ENCODE measurements at places on chromosomes 1 and 21.

GRCh38 chr1:242534753-242535152 lies 10.3 kb upstream of the PLD5 start:
- no peak for DNase-seq

GRCh38 chr1:38121231-38121680 lies 74.7 kb upstream of the POU3F1 start:
- no peak for DNase-seq

DNA sequence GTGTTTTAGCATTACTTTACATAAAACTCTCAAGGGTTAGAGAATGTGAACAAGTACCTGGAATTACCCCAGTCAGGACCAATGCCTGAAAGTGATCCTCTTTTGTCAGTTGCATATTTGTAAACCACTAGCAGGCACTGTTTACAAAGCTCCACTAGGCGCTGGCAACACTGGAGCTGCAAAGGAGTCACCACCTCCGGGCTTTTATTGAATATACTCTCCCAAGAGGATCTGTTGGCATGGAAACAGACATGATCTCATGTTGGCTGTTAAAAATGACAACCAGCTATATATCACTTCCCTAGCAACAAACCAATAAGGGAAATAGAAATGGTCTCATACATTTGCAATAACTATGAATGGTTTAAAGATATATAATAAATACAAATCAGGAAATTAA lies 116.0 kb downstream of the TTLL7 start:
- DNase-seq, result peak; percentile 20

- DNase-seq, result peak; percentile 57
These were observed 173.0 kb downstream of the GABPA start for GRCh38 chr21:25907573-25908275.

GRCh38 chr1:117753652-117754051 lies 147.8 kb downstream of the TENT5C start:
- peak; percentile 18 for DNase-seq

DNA sequence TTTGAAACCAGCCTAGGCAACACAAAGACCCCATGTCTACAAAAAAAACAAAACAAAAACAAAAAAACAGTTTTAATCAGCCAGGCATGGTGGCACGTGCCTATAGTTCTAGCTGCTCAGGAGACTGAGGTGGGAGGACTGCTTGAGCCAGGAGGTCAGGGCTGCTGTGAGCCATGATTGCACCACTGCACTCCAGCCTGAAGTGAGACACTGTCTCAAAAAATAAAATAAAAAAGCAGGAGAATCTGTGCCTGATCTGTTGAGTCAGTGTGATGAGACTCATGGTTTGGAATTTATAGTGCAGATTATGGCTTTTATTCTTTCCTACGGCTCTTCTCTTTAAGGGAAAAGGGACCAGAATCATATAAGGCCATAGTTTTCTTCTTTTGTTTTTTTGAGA lies 16.5 kb downstream of the TRIT1 start:
- peak; percentile 51 for DNase-seq

DNA sequence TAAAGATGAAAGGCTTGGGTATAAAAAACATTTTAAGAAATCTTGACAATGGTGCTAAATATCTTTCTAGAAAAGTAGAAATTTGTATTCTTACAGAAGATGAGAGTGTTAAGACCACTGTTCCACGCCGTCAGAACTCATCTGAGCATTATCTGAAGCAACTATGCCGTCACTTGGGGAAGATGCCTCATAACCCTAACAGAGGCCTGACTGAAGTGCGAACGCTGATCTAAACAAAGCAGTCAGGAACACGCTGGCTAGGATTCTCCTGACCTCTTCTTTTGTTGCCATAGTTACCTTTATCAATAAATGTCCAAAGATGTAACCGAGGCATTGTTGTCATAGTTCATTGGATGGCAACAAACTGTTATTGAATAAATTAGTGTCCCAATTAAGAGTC lies 612.4 kb downstream of the LTN1 start:
- DNase-seq, result no peak

GRCh38 chr1:14253676-14254075 lies 344.8 kb upstream of the KAZN start:
- no peak for DNase-seq

DNA sequence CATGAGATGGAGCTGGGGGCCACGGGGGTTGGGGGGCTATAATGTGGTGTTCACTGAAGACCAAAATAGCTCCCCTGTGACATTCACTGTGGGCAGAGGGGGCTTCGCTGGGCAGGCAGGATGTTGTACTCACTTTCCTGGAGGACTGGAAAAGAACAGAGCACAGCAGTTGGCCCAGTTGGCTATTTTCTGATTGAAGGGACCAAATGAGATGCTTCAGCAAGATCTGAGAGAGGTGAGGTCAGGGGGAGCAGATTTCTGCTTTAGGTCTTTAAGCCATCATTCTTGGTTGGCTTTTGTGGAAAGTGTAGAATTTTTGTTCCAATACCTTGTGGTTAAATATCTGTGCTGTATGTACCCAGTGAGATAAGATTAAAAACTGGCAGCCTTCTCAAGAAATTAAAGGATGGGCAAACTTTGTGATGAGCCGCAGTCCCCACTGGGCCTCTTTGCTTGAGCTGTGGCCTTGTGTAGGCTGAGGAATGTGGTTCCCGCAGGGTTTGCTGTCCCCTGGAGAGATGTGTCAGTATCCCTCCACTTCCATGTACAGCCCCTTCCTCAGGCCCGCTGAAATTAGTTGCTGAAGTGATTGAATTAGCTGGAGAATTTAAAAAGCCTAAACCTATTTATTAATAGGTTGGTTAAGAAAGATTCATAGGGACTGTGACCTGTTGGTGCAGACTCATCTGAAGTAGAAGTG lies 80.7 kb downstream of the ATP5PO start:
- no peak for DNase-seq

- DNase-seq, result no peak
These were observed 6.8 kb downstream of the XKR8 start for GRCh38 chr1:27966402-27967105.

GRCh38 chr1:245822996-245823395 lies 668.2 kb downstream of the KIF26B start:
- peak; percentile 48 for DNase-seq

DNA sequence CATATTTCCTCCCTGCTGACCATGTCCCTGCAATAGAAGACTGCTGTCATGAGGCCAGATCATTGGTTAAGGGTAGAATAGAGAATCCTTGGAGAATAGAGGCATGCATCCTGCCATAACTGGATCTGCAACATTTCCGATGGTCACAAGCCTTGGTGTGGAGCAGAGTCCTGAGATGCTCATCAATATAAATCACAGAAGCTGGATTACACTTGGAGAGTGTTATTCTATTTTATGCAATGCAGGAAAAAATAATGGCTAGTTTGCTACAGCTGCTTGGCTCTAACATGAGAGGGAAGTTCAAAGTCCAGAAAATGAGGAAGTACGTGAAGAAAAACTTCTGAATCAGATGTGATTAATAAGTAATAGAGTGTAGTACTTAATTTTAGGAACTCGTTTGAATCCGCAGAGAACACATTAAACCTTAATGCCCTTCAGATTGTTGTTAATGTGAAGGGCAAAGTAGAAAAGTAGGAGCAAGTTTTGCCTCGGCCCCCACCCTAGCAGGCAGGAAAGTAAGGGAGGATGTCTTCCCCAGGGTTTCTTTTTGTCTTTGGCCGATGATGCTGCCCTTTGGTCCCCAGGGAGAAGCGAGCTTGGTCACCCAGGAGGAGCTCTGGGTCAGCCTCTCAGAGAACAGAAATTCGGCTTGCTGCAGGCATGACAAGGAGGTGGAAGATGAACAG lies 59.5 kb downstream of the KCNK1 start:
- DNase-seq, result no peak

DNA sequence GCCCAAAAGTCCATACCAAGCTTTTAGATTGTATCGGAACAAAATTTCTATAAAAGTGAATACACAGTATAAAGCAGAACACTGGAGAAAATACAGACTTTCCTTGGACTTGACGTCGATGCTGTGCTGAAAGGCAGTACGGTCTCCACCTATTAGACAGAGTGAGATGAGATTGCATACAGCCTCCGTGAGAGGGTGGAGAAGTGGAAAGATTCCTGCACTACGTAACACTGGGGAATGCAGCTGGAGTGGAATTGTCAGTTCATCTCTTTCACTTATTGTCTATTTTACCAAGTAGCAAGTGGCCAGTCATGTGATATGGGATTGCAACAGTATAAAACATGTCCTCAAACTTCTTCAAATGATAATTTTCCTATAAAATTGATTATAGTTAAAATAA lies 209.5 kb downstream of the ZP4 start:
- DNase-seq, result peak; percentile 74

GRCh38 chr21:15445327-15445726 lies 284.5 kb upstream of the USP25 start:
- DNase-seq, result peak; percentile 24

DNA sequence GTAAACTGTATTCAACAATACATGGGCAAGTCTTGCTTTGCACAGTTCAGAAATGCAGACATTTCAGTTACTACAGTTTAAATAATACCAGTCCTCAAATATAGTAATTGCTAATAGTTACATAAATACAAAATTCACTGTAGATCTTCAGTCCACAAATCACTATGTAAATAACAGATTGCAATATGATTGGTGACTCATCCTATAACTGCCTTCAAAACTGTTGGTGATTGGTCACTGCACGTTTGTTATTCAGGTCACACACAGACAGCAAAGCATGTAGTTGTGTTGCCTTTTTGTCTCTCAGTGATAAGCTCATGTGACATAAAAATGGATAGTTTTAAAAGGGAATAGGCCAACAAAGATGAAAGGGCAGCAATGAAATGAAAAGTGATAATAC lies 186.5 kb upstream of the CTTNBP2NL start:
- no peak for DNase-seq

- DNase-seq, result no peak
These were observed 20.6 kb downstream of the ABCB10 start for GRCh38 chr1:229537894-229538293.

- no peak for DNase-seq
These were observed 71.7 kb upstream of the ZBTB18 start for GRCh38 chr1:243979396-243979795.

GRCh38 chr1:218660678-218661053 lies 315.5 kb downstream of the TGFB2 start:
- DNase-seq, result peak; percentile 42

GRCh38 chr1:3115275-3116149 lies 46.5 kb downstream of the PRDM16 start:
- DNase-seq, result no peak

GRCh38 chr1:167820684-167821355 lies 93.1 kb downstream of the ADCY10 start:
- no peak for DNase-seq
